ENCODE measurements at places on chromosomes 16 and 17.

DNA sequence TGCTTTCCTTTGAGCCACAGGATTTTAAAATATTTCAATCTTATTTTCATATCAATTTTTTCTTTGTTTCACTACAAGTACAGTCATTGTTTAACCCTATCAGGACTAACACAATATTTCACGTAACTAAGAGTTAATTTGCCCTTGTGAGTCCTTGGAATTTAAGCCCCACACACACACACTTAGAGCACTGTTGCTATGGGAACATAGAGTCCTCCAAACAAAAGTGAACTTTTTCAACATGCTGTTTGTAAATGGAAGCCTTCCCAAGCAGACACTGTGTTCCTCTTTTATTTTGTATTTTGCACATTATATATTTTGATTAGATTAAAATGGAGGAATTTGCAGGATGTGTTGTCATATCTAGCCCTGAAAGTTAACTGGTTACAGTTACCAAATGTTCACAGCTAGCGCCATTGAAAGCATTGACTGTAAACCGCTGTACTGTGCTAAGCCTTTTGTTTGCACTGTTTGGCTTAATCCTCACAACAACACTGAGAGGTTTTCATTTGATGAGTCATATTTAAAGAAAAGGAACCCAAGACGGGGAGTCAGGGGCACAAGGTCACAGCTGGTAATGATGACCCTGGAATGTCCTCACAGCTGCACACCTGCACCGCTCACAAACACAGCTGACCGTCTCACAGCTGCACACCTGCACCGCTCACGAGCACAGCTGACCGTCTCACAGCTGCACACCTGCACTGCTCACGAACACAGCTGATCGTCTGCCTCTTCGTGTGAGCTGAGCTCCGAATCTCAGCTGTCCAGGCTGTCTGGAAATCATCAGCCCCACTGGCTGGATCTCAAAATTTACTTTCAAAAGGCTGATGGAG is 6.3 kb downstream of the HSBP1 start:
- no peak for DNase-seq

- DNase-seq = no peak
These were observed 12.6 kb upstream of the UQCRC2 start for GRCh38 chr16:21940570-21940969.

- DNase-seq = no peak
These were observed 7.3 kb upstream of the CMTM3 start for GRCh38 chr16:66596986-66597848.

GRCh38 chr17:48995304-48995973 is 1.7 kb upstream of the IGF2BP1 start:
- no peak for DNase-seq

DNA sequence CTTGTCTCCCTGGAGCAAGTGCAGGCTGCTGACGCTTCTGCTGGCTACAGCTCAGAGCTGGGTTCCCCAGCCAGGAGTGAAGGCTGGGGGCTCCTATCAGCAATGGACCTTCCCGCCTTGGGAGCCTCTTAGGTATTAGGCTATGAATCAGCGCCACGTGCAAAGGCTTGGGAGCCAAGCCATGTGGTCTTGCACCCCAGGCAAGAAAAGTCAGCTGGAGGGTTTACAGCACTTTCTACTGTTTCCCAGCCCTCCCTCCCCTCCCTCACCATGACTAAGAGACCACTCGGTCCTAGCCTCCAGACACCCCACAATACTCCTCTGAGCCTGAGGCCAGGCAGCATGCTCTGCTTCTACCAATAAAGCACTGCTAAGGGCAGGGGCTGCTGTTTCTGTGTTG is 12.3 kb downstream of the EPX start:
- DNase-seq = no peak

GRCh38 chr17:82278786-82279391 is 5.4 kb upstream of the CSNK1D start:
- DNase-seq = no peak

GRCh38 chr17:17028878-17029535 is 13.2 kb upstream of the MPRIP start:
- DNase-seq = no peak

DNA sequence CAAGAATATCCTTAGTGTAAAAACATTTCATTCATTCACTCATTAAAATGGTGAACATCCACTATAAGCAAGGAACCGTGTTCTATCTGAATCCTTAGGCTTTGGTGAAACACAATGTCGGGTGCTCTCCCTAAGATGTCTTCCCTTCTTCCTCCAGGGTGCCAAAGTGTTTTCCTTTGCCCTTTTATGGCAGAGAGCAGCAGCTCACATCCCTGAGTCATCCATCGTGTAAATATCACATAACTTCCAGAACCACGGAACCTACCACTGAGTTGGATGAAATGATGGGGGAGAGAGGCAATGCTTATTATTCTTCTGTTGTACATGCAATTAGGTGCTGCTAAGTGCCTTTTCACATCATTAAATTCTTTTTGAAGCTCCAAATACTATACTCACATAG is 50.2 kb downstream of the DNAH3 start:
- DNase-seq = no peak

GRCh38 chr16:23434380-23434779 is 18.6 kb downstream of the COG7 start:
- DNase-seq = no peak

DNA sequence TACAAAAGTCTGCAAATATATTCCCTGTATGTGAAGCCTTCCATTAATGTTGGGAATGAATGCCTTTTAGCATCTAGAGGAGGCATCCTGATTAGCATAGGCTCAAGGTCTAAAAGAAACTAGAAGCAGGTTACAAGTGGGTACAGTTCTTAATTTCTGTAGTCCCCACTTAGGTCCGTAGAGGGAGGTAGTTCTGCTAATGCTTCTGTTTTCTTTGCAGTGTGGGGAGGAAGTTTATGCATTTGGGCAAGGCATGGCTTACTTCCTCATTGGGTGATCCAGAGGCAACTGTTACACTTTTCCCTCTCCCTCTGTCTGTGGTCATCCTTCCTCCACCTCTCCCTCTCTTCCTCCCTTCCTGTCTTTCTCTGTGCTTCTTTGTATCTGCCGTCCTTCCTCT is 108.4 kb upstream of the ZKSCAN2 start:
- no peak for DNase-seq

GRCh38 chr17:9763643-9764042 is 27.7 kb downstream of the DHRS7C start:
- no peak for DNase-seq

- DNase-seq = no peak
These were observed 13.6 kb upstream of the RASD1 start for GRCh38 chr17:17509601-17510425.

- DNase-seq = no peak
These were observed 1.9 kb downstream of the GPS2 start for GRCh38 chr17:7313088-7313889.

DNA sequence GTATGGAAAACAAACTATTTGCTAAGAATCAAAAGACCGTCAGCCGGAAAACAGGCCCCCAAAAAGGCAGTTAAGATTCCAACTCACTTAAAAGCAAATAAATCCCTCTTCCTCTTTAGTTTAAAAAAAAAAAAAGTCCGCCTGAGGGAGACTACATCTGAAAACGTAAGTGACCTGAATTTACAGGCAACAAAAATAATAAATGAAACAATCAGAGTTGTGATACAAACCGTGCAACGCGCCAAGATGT is 1.1 kb downstream of the KANSL1 start:
- no peak for DNase-seq

- DNase-seq = no peak
These were observed 213.9 kb downstream of the MRTFB start for GRCh38 chr16:14284930-14285512.

- DNase-seq = no peak
These were observed 39.8 kb downstream of the RAB11FIP4 start for GRCh38 chr17:31431098-31431851.

DNA sequence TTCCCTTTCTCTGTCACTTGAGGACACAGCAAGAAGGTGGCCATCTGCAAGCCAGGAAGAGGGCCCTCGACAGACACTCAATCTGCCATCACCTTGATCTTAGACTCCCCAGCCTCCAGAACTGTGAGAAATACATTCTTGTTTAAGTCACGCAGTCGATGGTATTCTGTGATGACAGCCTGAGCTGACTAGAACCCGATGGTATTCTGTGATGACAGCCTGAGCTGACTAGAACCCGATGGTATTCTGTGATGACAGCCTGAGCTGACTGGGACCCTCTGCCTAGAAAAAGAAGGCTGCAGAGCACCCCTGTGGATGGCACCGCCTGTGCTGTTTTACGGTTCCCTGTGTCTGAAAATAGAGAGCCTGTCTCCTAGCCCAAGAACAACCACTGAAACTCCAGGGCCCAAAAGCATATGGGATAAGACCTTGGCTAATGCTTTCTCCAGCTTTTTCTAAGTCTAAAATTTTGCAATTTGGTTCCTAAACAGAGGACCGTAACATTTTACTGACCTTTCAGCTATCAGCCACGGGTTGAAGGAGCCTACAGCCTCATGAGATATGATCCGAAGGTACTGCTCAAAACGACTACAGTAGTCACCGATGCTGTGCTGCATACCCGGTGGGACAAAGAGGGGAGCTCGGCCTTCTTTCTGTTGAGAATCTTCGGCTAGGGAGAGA is 33.1 kb upstream of the PITPNM3 start:
- no peak for DNase-seq

DNA sequence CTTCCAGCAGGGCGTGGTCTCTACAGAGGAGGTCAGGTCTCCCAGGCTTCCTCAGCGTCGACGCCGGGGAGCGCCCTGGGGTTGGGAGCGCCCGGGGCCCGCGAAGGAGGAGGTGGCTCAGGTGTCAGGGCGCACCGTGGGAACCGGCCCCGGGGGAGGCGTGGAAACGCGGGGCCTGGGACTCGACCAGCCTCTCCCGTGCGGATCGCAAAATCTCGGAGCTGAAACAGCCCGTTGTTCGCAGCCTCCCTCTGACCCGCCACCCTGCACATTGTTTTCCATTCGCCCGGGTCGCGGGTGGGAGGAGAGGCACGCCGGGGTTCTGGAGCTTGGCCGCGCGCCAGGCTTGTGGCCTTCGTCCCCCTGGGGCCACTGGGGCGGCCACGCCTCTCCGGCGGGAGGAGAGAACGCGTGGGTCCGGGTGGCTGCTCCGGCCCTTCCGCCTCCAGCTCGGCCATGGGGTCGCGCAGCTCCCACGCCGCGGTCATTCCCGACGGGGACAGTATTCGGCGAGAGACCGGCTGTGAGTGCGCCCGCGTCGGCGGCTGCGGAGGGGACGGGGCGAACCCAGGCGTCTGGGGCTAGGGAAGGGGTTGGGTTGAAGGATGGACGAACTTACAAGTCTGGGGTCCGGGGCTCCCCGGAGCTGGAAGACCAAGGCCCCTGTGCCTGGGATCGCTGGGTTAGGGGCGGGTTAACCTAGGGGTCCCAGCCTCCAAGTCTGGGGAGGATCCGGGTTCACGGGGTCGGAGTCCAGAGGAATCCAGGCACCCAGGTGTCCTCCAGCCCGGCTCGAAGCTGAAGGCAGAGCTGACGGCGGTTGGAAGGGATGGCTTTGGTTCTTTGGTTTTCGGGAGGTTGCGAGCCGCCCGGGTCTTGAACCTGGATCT is at the start of gene CHP2:
Gene CHP2, plus strand, starts transcription at position 433 of the 890 bp plus-strand sequence. Its CDS starts 24 bp downstream, at position 457.
- DNase-seq = no peak

DNA sequence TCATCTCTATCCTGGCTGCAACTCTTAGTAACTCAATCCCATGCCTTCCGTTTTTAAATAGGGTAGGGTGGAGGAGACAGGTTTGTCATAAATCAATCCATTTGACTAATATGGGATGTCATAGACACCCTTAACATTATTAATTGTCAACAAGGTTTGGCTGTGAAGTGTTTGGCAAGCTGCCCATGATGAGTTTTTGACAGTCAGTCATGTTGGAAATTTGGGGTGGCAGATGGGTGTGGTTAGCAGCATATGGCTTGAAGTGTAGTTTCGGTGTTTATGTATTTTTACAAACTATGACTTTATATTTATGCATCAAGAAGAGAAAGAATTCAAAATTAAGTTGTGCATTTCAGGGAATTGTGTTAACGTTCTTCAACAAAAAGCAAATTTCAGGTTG is 221.8 kb upstream of the CDH5 start:
- DNase-seq = no peak

DNA sequence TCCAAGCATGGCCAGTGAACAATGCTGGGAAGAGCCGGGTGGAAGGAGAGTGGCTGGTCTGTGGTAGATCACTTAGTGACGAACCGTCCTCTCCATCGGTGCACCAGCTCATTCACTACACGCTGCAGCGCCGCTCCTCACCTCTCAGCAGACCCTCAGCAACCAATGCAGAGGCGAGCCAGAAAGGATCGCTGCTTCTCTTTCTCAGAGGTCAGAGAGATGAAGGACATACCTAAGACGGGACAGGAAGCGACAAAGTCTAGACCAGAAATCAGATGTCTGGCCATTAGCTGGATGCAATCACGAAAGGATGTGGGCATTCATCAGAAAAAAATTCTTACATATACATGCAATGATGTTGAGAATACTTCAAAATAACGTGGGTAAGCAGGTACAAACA is 26.9 kb downstream of the NSMCE1 start:
- no peak for DNase-seq

DNA sequence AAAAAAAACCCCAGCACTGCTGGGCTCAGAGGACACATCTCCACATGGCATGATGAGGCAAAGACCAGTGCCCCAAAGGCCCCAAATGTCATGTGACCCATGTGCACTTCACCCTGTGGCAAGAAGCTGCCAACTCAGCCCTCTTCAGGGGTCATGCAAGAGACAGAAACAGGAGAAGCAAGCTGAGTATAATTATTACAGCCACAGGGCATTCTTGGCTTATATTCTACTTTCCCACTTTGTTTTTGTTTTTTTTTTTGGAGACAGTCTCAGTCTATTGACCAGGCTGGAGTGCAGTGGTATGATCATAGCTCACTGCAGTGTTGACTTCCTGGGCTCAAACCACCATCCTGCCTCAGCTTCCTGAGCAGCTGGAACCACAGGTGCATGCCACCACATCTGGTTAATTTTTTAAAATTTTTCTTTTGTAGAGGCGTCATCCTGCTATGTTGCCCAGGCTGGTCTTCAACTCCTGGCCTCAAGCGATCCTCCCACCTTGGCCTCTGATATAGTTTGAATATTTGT is 32.7 kb upstream of the LITAF start:
- DNase-seq = no peak

Data from stimulated activated CD4-positive, alpha-beta T cell treated with anti-CD3 and anti-CD28 coated beads, Interleukin-15, amount 100 ng/mL, for 48 hours (primary cell).